RWPE1 (cell line): ENCODE measurements at places on chromosomes 1 and 21.

GRCh38 chr1:117335376-117336086 lies 31.7 kb upstream of the MAN1A2 start:
- no peak for DNase-seq

- no peak for DNase-seq
These were observed 121.0 kb upstream of the CD34 start for GRCh38 chr1:208031932-208032320.

- no peak for DNase-seq
These were observed 1.6 kb upstream of the PANK4 start for GRCh38 chr1:2528016-2528415.

GRCh38 chr1:160580221-160580812 lies 1.0 kb upstream of the CD84 start:
- DNase-seq: no peak

GRCh38 chr1:52604063-52604770 lies 2.0 kb downstream of the GPX7 start:
- peak; percentile 20 for DNase-seq

GRCh38 chr1:201126832-201127754 lies at the start of gene ASCL5:
TSS of gene ASCL5 (minus strand) at chr1:201127184. CDS start at chr1:201115372, 11,812 bp downstream.
- peak; percentile 97 for DNase-seq

DNA sequence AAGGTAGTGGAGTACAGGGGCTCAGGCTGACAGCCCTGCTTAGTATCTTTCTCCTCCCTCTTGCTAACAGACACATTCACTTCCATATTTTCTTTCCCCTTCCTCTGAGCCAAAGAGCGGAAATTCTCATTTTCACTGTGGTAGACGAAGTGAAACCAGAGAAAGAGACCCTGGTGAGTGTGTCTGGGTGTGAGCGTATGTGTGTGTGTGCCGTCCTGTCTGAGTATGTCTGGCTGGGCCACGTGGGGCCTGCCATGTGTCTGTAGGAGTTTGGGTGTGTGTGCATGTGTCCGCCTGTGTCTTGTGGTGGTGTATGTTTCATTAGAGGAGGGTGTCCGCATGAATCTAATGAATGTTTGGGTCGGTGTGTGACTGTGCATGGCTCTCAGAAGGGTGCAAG lies 1.7 kb downstream of the COL8A2 start:
- no peak for DNase-seq

GRCh38 chr1:84726593-84727499 lies 36.6 kb upstream of the SSX2IP start:
- no peak for DNase-seq

DNA sequence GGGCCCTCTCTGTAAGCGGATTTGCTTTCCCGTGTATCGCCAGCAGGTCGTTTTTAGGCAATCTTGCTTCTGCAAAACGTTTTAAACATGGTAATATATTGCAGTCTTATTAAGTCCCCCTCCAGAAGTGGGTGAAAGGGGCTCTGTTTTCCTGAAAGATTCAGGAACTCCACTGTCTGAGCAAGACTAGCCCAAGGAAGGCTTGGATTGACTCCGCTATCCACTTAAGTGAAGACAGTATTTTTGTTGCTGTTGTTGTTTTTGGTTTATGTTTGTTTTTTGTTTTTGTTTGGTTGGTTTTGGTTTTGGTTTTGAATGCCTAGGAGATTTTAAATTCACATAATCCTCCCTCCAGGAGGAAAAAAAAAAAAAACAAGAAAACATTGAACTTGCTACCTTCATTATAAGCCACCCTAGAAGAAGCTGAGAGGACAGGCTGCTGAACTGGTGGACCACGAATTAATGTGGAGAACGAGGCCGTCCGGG lies 29.1 kb upstream of the NFIA start:
- no peak for DNase-seq

GRCh38 chr1:183090391-183091006 lies 67.3 kb downstream of the LAMC1 start:
- no peak for DNase-seq
